Retina (tissue), 1 donor: ENCODE measurements at places on chromosomes 7 and 10.

DNA sequence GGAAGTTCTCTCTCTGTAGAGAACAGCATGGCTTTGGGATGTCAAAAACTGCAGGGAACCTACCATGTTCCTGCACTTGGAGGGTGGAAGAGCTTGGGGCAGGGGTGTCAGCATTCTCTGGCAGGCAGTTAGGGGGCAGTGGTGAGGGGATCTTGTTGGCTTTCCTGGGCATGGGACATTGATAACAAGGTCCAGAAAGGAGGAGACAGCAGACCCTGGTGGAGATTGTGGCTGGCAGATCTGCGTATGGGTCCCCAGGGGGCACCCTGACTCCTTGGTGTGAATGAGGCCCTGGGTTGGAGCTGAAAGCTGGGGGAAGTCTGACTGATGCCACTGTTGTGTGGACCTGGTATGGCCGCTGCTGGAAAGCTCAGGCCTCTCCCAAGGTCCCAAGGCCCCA is 22.9 kb upstream of the CAMK2B start:
- DNase-seq, result no peak

DNA sequence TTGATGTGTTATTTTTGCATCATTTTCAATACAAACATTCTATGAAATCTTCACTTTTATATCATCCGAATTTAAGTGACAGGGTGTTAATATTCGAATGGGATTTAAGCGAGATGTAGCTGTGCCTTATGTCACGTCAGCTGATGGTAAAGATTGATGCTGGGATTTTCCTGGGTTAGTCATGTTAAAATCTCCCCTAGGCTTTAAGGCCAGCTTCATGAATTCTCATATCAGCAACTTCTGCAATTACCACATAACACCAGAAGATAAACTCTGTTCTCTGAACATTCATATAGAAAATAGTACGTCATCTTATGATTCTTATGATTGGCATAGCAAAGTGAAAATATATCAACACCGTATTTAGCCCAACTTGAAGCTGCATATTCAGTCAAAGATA is 669.2 kb downstream of the PCDH15 start:
- no peak for DNase-seq

DNA sequence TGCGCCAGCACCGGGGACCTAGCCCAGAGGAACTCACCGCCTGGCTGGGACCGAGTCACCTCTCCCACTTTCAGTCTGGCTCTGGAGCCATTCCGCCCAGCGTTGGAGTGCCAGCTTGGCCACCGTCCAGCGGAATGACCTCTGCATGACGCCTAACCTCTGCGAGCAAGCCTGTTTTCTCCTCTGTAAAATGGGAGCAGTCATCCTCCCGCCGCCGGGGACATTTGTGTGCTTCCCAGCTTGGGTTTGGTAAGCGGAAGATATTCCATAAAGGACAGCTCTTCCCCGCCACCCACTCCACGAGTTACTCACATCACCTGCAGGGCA is 1.3 kb upstream of the ZCCHC24 start:
- no peak for DNase-seq

GRCh38 chr10:29613791-29614190 is 21.0 kb downstream of the SVIL start:
- DNase-seq, result no peak

DNA sequence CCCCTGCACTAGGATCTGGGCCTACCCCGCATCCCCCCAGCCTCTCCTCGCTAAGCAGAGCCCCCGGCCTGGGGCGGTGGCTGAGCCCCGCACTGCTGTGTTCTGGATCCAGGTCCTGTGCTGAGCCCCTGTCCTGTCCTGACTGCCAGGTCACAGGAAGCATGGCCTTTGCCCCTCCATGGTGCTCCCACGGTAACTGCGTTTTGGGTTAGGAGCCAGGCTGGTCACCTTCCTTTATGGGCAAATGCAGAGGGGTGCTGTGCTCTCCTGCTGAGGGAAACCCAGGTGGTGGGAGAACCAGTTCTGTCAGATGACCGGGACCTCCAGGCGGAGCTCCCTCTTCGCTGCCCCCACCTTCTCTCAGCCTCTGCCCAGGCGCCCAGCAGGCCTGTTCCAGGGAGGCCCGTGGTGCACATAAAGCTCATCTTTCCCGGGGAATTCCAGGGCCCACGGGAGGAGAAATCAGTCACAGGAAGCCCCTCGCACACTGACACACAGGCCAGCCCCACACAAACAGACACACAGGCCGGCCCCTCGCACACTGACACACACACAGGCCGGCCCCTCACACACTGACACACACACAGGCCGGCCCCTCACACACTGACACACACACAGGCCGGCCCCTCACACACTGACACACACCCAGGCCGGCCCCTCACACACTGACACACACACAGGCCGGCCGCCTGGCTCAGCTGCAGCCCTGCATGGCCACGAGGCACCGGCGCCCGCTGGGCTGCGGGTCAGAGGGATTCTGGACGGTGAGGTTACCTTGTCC is 75.6 kb downstream of the CFAP46 start:
- DNase-seq, result no peak

DNA sequence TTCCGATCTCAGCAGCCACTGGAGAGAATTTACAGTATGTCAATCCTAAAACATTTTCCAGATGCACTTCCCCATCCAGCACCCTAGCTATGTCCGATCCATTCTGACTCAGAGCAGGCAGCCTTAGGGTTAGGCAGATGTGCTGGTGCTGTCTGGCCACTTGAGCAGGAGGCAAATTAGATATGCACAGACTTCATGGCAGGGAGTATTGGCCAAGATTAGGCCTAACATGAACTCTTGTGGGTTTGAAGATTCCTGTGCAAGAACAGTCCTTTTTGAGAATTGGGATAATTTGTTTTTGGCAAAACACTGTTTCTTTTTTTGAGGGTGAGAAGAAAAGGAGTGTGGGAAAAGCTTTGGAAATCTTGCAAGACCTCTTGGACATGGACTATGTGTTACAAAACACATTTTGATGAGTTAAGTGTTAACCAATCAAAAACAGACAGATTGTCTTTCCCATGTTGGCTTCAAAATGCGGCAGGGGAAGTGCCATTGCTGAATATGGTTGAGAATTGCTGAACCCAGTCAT is 218.6 kb upstream of the INHBA start:
- DNase-seq, result no peak

DNA sequence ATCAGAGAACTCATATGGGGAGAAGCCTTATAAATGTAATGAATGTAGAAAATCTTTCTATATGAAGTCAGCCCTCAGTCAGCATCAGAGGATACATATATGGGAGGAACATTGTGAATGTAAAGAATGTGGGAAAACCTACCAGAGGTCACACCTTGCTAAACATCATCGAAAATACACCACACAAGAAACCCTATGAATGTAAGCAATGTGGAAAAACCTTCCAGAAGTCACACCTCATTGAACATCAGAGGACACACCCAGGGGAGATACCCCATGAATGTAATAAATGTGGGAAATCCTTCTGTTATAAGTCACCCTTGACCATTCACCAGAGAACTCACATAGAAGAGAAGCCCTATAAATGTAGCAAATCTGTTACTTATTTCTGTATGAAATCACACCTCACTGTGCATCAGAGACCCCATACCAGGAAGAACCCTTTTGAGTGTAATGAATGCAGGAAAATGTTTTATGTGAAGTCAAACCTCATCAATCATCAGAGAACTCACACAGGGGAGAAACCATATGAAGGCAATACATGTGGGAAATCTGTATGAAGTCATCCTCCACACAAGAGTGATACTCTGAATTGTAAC is 30.8 kb downstream of the ZNF12 start:
- no peak for DNase-seq

DNA sequence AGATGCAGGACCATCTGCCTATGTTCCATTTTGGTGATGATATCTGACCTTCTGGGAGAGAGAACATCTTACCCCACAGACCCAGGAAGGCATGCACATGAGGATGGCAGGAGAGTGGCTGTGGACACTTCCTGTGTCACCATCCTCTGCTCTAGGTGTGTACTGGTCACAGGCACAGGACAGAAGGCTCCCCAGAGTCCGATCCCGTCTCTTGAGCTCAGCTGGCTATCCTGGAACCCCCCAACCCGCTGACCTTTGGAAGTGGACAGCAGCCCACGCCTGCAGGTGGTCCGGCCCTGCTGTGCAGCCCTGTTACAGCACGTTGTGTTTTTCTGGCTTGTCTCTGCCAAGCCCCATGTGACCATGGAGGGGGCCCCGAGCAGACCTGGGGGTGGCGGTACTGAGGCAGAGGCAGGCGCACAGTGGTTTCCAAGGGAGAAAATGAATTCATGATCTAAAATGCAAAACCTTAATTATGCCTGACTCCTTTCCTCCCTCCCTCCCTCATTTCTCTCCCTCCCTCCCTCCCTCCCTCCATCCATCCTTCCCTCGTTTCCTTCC is 178.8 kb downstream of the CUX1 start:
- DNase-seq, result no peak

- no peak for DNase-seq
These were observed 22.8 kb downstream of the PPIA start for GRCh38 chr7:44819292-44819691.

DNA sequence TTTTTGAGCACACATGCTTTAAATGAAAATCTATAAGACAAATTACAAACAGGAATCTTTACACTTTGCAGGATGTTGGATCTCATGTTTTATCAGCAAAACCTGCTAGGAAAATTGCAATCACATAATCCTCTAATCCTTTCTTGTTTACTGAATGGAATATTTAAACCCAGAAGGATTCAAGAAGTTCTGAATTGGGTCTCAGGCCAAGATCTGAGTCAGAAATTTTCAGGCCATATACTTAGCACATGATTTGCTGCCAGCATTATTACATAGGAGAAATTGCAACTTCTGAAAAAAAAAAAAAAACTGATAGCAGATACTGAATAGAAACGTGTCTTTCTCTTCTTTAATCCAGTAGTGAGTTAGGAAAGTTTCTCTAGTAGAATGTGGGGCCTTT is 1005.3 kb upstream of the POT1 start:
- no peak for DNase-seq

GRCh38 chr7:5615190-5616070 is 166.0 kb downstream of the RNF216 start:
- DNase-seq, result no peak

DNA sequence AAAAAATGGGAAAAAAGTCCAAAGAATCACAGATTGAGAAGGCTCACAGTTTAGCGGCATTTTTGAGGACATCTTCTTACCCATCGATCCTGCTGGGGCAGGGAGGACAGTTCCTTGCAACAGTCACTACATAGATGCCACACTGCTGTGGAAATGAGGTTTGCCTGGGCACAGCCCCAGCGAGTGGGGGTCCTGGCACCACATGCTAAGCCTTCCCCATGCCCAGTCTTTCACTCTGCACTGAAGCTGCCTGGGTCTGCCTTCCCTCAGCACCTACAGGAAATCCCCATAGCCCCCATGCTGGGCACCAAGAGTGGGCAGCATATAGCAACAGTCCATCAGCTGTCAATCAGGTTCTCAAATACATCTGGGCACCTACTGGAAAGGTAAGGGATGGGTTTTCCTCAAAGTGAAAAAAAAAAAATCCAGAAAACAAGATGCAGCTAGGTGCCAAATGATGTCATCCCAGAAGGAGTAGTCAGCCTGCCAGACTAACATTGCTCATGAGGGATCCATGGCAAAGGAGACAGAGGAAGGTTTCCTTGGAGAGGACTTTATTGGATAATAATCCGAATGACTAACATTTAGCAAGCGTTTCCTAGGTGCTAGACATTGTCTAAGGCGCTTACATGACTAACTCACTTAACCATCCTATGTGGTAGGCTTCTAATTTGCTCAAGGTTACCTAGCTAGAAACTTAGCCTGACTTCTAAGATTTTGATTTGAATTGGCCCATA is 125.7 kb upstream of the CXCL12 start:
- no peak for DNase-seq

- DNase-seq, result no peak
These were observed 528.9 kb downstream of the HTR7 start for GRCh38 chr10:90328896-90329295.

- no peak for DNase-seq
These were observed 25.3 kb downstream of the DNMBP start for GRCh38 chr10:99984211-99985034.
